Stimulated activated CD8-positive, alpha-beta memory T cell treated with anti-CD3 and anti-CD28 coated beads, Interleukin-7, amount 100 ng/mL, for 4 hours (primary cell): ENCODE measurements at places on chromosomes 3 and 15.

DNA sequence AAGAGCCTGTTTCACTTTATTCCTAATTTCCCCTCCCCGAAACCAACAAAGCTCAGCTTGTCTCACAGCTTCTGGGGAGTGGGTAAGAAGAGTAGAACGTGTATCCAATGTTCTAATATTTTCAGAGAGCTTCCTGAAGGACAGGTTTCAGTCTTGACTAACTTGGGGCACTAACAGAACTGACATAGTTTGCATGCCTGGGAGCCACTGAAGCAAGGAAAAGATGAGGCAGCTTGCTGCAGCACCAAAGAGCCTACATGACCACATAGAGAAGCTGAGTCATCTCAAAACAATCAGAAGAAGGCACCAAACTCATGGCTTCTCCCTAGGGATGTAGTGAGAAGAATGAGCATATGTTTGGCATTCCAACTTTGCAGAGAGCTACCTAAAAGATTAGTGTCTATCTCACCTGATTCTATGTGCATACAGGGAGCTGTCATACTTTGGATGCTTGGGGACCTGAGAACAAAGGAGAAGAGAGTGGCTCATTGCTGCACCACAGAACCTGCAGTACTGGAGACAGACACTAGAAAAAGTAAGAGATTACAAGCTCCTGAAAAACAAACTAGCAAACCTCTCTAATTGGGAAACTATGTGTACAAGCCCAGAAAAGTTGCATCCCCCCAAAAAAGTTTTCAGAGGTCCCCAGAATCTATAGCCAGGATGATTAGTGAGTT is 86.9 kb downstream of the DCLK3 start:
- no peak for DNase-seq

DNA sequence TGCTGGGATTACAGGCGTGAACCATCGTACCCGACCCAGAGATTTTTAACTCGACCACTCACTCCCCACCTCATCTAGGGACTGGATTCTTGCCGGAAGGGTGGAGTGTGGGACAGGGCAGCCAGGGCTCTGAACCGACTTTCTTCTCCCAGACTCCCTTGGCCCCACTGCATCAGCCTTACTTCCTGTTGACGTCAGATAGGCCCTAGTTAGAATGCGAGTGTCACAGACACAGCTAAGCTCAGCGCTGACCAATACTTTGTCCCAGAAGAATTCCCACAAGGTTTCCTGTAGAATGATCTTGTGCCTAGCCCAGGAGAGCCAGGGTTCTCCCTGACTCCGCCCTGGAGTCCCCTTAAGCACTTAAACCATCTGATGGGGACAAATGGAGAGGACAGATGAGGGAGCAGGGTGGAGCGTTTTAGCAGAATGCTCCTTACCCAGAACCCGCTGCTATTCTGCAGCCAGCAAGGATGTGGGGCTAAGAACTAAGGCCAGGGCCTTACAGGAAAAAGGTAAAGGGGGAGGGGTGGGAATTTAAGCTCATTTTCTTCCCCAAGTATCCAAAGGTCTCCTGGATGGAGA is 5.8 kb upstream of the TUSC2 start:
- no peak for DNase-seq

GRCh38 chr3:114420072-114420471 is 126.2 kb downstream of the TIGIT start:
- no peak for DNase-seq

- DNase-seq, result no peak
These were observed 5.4 kb upstream of the C15orf61 start for GRCh38 chr15:67515557-67515956.

DNA sequence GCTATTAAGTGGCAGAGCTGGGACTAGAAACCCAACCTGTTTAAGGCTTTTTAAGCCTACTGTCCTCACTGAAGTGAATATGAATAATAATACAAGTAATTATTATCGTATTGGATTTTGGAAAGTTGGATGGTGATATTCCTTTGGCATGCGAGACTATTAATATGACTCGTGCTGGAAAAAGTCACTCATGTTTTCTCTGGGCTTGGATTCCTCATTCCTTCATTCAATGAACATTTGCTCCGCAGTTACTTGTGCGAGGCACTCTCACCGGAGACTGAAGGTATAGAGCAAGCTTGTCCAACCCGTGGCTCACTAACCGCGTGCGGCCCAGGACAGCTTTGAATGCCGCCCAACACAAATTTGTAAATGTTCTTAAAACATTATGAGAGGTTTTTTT is 694 bp downstream of the PLAAT1 start:
- no peak for DNase-seq

- DNase-seq, result no peak
These were observed 108.2 kb upstream of the KBTBD8 start for GRCh38 chr3:66889750-66890494.
